Neural crest cell (in vitro differentiated cells): ENCODE measurements at places on chromosomes 3 and 15. TPM values are rescaled to one million over a fixed set of nuclear protein-coding genes. Genes with fewer than 3 reads are reported as not detected.

GRCh38 chr15:90677807-90678790 lies 39.0 kb upstream of the BLM start:
- no peak for DNase-seq

DNA sequence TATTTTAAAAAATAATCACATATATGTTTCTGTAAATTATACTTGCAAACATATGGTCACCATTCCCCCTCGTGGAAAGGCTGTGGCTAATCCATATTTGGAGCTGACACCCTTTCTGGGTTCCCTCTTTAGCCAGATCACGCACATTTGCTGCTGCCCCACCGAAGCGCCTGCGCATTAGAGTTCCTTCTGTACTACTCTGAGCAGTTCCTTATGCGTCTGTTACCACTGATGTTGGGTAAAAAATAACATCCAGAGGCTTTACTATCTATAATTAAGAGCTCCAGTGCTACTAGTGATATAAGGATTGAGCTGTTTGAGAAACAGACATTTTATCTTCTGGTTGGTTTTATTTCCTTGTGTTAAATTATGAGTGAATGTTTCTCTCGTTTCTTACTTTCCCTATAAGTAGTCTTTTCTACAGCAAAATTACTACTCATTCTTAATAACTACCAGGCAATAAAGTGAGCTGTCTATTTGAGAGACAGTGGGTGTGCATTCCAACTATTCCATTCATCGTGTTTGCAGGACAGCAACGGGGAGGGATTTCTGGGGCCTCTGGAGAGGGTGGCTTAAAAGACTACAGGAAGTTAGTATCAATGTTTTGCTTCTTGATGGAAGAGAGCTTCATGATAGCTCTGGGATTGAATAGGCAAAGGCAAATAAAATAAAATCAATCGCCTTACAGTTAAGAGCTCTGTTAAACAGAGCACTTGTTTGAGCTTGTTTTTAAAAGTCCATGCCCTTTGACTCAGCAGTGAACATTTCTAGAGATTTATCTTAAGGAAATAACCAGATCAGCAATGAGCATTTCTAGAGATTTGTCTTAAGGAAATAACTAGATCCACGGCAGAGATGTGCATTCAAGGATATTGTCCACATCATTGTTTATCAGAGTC lies 245.2 kb downstream of the CD47 start:
- no peak for DNase-seq

GRCh38 chr3:116000311-116000710 lies 377.0 kb downstream of the GAP43 start:
- DNase-seq: no peak

GRCh38 chr3:158085358-158085757 lies 20.9 kb downstream of the SHOX2 start:
- DNase-seq: no peak

GRCh38 chr3:53824795-53825194 lies 21.4 kb downstream of the CHDH start:
- no peak for DNase-seq

- no peak for DNase-seq
These were observed 192.7 kb downstream of the DIPK2A start for GRCh38 chr3:144164352-144164751.

DNA sequence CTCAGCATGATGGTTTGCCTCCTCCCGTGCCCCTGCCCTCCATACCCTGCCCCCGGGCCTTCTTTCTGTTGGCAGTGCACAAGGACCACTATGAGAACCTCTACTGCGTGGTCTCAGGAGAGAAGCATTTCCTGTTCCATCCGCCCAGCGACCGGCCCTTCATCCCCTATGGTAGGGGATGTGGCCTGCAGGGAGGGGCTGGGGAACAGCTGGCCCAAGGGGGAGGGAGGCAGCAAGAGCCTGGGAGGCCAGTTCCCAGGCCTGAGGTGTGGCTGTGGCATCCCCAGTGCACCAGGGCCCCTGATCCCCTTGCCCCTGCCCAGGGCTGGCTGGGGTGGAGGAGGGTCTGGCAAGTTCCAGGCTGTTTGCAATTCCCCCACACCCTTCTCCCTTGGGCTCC lies 2.6 kb upstream of the PLA2G4B start:
- DNase-seq: no peak

DNA sequence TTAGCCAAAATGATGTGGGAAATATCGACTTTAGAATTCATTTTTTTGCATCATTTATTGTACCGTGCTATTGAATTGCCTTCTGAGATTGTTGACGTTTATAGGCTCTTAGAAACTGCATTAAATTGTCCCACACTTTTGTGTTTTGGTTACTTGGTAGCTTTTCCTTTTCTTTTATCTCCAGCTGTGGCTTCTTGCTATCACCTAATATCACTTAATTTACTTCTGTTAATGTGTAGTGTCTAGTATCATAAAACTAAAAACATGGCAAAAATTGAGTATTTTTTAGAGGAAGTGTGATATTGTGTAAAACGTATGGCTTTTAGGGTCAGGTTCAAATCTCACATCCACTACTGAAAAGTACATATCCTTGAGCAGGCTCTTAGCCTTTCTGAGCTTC lies 11.2 kb downstream of the TMOD3 start:
- DNase-seq: no peak

DNA sequence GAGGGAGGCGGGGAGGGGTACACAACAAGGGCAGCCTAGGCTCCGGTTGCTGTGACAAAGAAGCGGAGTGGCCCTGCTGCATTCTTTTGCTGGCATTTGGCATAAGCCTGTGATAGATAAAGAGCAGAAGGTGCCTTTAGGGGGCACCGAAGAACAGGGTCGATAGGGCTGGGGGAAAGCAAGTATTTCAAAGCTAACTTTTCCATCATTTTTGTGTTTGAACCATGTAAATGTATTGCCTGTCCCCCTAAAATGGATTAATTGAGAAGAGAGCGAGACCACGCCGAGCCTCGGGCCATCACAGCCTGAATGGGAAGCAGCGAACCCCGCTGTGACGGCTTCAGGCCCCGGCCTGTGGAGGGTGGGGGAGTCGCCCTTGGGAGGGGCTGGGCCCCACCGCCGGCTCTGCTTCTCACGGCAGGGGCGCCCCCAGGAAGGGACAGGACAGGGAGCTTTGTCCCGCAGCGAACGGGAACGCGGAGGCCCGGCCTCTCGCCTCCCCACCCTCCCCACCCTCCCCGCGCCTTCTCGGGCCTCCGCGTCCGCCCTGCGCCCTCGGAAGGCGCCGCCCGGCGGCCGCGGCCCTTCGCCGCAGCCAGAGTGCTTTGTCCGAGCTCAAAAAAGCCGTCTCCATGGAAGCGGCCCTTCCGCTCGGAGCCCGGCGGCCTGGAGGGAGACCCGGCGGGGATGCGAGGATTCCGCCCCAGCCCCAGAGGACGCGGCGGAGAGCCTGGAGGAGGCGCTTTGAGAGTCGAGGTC lies 32.4 kb upstream of the ALDH1L1 start:
- DNase-seq: peak; percentile 67

GRCh38 chr3:73480187-73480672 lies 144.5 kb downstream of the PDZRN3 start:
- DNase-seq: no peak

DNA sequence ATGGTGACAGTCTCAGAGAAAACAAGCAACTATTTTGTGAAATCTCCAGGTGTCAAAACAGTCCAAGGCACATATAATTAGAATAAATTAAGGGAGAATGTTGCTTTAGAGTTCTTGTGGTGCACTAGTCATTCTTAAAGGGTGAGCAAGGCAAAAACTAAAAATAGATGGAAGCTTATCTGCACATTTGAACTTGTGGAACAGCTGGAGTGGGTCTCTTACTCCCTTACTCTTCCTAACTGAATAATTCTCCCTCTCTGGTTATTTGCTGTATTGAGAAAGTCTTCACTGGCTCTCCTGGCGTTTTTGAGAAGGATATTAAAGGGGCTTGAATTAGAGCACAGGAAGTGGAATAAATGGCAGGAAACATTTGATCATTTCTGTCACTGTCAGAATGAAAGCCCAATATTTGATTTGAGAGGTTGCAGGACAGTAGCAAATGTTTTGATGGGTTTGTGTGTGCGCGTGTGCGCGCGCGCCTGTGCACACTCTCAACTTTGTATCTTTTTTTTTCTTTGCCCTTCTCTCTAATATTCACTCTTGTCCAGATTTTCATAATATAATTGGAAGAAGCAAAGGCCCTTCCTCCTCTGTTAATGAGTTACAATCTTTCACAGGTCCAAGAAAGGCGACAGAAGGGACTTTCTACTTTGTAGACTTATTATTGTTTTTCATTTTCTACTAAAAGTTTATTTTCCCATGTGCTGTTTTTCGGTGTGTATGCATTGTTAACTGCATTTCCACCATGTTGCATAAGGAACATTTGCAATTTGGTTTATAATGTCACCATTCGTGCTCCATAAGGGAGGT lies 40.9 kb downstream of the AKAP13 start:
- no peak for DNase-seq

- DNase-seq: no peak
These were observed 410.3 kb upstream of the ZNF385D start for GRCh38 chr3:22161315-22161714.

DNA sequence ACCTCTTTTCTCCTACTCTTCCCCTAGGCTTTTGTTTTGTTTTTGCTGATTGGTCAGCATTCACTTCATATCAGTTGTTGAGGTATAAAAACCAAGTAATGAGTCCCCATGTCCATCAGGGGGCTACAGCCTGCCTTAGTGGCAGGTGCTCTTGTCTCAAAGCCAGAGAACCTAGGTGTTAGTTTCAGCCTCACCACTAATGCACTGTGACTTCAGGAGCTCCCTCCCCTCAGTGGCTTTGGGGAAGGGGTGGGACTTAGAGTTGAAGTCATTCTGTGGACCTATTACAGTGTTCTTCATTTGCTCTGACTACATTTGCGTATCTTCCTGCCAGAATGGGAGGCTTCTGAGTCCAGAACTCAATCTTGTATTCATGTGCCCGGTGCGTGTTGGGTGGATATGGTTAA lies 41.6 kb downstream of the NR2C2 start:
- DNase-seq: no peak

GRCh38 chr3:97882975-97883598 lies 61.3 kb downstream of the CRYBG3 start:
- DNase-seq: no peak

DNA sequence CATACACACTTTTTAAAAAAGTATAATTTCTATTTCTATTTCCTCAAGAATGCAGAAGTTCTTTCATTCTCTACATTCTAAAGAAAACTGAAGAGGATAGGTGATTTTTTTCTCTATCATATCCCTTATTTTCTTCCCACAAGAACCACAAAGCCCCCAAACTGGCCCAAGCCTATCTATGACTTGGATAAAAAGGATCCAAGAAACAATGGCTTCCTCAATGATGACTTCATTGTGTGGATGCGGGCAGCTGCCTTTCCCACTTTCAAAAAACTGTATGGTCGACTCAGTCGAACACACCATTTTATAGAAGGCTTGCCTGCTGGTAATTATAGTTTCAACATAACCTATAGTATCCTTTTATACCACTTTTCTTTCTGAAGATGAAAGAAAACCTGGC lies 52.9 kb upstream of the TBC1D23 start:
- no peak for DNase-seq

GRCh38 chr15:83250781-83251180 lies 33.7 kb downstream of the BNC1 start:
- no peak for DNase-seq

DNA sequence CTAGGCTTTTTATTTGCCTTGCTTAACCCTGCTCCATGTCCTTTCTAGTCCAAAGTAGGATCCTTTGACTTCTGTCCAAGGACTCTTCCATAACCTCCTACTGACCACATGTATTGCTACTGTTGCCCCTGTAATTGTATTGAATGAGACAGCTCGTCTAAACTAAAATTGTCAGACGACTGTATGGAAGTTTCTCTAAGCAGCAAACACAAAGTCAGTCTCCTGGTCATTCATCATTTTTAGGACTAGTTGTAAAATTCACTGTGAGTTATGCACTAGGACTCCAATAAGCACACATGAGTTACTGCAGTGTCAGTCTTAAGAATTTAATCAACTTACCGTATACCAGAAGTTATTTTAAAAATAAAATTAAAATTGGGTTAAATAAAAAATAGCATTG lies 32.8 kb downstream of the SLTM start:
- DNase-seq: no peak

GRCh38 chr3:100710261-100710968 lies 1.1 kb downstream of the TFG start:
- peak; percentile 15 for DNase-seq

NDN gene
- total RNA-seq: 97.3 and 105 TPM in 2 replicates

PLA2G4F gene
- not detected in 2 replicates for total RNA-seq

GCNT3 gene
- total RNA-seq: not detected in 2 replicates

CCDC54 gene
- total RNA-seq: not detected in 2 replicates

AHSG gene
- 0.30 TPM in 1 of 2 replicates, not detected in the other for total RNA-seq

C3orf49 gene
- total RNA-seq: not detected in 2 replicates

CHL1 gene
- total RNA-seq: 0.14 and 0.44 TPM in 2 replicates

TP63 gene
- 0.21 TPM in 1 of 2 replicates, not detected in the other for total RNA-seq

ZFYVE19 gene
- 24.2 and 25.5 TPM in 2 replicates for total RNA-seq

FSTL1 gene
- total RNA-seq: 180 and 199 TPM in 2 replicates

ZNF35 gene
- total RNA-seq: 23.0 and 24.5 TPM in 2 replicates
